ENCODE measurements at places on chromosomes 1 and 21.
A peak's percentile ranks its signal among the peaks of the same experiment; 100 is the strongest.

DNA sequence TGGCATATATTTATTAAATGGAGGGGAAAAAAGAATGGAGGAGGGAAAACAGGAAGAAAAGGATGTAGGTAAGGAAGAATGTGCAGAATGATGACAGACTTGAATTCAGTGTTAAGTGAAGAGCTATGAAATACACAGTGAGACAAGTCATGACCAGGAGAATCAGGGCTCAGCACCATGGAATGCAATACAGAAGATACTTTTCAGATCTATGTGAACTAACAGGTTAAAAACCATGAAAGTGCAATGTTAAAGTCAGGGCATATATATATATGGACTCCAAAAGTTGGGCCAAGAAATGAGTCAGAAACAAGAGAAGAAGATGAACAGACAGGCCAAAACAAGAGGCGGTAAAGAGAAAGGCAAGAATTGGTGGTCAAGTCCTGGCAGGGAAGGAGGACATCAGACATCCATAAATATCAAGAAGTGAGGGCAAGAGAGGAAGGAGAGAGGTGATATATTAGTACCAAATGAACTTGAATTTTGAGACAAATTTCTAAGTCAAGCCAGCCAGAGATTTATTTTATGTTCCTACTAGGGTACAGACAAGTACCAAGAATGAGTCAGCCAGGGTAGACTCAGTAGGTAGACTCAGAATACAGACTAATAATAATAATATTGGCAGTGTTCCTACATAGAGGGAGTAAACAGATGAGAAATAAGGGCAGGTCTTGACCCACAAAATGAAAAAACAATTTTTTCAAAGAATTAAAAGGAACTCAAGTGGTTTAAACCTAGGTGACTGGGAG is 39.5 kb upstream of the MCOLN3 start:
- DNase-seq: peak; percentile 97

DNA sequence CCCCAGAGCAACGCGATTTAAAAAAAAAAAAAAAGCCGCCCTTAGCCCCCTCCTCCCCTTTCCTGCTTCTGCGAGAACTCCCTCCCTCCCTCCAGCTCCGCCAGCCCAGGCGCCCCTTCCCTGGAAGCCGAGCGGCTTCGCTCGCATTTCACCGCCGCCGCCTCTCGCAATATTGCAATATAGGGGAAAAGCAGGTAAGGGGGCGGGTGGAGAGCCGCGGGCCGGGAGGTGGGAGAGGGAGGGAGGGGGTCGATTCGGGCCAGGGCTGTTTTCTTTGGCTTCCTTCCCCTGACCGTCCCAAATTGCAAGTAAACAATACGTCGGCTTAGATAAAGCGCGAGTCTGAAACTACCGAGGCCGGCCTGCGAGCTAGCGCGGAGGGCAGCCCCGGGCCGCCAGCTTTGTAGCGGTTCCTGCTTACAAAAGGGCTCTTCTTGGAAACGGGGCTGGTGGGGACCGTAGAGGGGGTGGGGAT is 408 bp downstream of the LMO4 start:
- no peak for DNase-seq

DNA sequence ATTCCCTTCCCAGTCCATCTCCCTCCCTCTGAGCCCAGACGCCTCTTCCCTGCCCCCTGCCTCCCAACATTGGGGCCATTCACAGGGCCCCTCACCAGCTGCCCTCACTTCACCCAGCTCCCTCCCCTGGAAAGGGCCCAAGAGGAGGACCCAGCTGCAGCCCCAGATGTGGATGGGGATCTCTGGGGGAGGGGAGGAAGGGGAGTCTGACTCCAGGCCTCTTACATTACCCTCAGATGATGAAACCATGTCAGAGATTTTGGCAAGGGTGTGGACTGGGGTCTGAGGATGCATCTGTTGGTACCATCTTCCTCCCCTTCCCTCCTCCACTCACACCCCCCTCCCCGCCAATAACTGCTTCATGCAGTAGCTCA is 1.1 kb upstream of the KIF21B start:
- no peak for DNase-seq

- DNase-seq: no peak
Measured at GRCh38 chr21:32311621-32312020, 13.0 kb downstream of the MRAP start.

DNA sequence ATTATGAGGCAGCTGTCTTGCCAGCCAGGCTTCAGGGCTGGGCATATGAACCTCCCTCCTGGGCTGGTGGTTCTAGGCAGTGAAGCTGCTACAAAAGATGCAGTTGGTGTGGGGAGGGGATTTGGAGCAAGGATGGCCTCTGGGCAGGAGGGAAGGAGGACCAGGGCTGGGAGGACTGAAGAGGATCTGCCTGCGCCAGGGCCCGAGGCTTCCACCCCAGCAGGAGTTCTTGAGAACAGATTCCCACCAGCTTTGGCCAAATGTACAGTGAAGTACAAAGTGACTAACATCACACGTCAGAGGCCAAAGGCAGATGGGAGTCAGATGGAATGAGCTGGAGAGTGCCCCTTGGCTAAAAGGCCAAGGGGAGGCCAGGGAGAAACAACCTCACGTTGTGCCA is 62.4 kb downstream of the DDX20 start:
- DNase-seq: no peak

GRCh38 chr1:69485616-69486015 is 82.1 kb upstream of the LRRC7 start:
- DNase-seq: no peak

GRCh38 chr1:94627771-94628498 is 86.4 kb upstream of the F3 start:
- DNase-seq: no peak

DNA sequence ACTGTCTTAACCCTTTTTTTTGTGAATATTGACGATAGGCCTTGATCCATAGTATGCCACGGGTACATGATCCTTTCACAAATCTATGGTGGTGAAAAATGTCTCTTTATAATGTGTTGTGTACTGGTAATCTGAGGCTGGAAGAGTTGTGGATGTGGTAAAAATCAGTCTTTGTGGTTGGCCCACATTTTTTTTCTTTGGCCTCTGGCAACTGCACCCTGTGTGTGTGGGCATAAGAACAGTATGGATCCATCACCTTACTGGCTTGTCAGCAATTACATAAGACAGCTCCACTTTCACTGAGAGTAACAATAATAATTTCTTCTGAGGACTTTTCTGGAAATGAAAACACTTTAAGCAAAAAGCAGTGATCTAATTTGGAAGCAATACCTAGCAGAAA is 101.6 kb downstream of the GABPA start:
- no peak for DNase-seq

DNA sequence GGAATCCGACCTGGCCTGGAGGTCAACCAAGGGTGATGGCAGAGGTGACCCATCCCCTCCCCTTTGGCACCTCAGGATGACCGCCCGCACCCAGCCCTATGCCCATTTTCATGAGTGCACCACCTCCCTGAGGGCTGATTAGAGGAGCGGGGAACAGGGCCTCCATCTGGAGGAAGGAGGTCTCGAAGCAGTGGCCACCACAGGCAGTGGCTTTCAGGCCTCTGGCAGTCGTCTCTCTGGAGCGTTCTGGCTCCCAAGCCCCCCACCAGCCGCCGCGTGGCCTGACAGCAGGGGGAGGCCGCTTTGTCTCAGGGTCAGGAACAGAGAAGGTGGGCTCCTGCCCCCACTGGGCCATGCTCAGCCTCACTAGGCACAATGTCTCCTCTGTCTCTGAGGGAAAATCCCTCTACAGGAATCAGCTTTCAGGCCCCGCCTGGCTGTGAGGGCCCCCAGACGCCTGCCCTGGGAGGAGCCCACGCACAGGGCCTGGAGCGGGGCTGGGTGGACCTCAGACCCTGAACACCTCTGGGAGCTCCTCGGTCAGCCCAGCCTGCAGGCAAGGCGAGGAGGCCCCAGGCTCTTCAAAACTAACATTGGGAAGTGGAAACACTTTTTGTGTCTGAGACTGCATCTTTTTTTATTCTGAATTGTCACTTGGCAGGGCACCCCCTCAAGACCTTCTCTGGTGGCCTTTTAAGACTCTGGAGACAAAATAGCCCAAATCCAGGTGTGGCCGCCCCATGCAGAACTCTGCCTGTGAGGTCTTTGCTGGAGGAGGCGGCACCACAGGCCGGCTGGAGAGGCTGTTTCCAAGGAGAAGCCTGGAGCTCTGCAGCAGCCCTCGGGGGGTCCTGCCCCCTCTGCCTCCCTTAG is 127.7 kb upstream of the ARHGEF16 start:
- DNase-seq: no peak

DNA sequence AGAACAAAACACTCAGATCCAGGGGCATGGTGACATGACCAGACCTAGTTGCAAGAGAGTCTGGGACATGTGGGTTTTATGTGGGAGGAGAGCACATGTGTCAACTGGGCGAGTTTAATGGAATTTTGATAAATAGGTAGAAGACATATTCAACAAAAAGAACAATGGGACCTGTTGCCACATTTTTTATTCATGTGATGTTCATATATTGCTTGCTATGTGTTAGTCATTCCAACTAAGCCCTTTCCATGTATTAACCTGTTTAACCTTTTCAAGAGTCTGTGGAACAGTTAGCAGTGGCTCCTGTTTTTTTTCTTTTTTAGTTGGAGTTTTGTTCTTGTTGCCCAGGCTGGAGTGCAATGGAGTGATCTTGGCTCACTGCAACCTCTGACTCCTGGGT is 30.1 kb upstream of the CSF3R start:
- DNase-seq: peak; percentile 82

- no peak for DNase-seq
Measured at GRCh38 chr1:94456736-94457135, 38.5 kb downstream of the ABCD3 start.

- no peak for DNase-seq
Measured at GRCh38 chr1:211571998-211572397, 7.0 kb downstream of the SLC30A1 start.

DNA sequence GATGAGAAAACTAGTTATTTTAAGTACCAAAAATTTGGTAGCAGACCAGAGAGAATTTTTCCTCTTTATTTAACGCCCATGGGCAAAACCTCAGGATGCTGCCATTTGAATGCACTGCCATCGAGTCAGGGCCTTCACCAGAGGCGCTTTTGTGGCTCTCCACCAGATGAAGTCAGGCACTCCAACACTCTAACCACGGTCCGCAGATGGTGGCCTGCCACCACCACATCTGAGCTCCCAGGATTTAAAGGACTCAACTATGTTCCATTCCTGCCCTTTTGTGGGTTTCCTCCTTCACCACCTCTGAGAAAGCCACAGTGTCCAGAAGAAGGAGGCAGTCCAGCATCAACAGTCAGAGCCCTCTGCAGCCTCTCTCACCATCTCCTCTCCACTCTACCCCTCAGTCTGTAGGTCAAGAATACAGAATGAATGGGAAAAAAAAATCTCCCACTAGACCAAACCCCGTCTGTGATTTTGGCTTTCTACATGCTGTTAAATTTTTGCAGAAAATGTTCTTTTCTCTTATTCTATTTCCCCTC is 647.4 kb downstream of the USP25 start:
- no peak for DNase-seq

- DNase-seq: no peak
Measured at GRCh38 chr1:111593403-111594305, 25.9 kb upstream of the RAP1A start.

GRCh38 chr1:87292684-87293493 is 35.8 kb upstream of the LMO4 start:
- DNase-seq: peak; percentile 52

DNA sequence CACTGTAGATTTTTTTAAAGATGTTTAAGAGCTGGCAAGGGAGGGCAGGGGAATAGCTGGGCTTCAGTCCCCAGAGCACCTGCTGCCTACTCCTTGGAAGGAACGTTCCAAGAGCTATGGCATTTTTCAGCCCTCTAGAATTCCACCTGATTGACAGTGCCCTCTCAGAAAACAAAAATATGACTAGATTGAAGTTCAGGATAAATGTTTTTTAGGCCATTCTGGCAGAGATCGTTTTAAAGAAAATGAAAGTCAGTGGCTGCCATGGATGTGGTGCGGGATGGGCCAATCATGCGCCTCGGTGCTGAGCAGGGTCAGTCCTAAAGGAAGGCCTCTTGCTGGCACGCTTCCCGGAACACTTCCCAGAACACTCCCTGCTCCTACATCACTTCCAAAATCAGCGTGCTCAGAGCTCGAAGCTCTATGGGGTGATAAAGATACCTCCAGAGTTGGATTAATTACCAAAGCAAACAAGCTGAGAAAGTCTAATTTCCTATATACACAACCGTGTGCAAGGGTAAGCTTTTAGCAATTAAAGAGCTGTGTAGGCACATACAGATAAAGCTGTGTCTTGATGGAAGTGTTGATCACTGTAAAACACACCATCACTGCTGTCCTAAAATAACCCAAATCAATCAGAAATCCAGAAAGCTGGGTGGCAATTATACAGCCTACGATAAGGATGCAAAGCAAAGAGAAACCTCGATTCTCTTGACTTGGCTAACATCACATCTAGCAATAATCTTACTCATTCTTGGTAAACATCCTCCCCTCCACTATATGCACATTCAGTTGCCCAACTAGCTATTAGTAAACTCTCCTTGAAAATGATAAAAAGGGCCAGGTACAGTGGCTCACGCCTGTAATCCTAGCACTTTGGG is 34.6 kb downstream of the TGFBR3 start:
- DNase-seq: peak; percentile 83

DNA sequence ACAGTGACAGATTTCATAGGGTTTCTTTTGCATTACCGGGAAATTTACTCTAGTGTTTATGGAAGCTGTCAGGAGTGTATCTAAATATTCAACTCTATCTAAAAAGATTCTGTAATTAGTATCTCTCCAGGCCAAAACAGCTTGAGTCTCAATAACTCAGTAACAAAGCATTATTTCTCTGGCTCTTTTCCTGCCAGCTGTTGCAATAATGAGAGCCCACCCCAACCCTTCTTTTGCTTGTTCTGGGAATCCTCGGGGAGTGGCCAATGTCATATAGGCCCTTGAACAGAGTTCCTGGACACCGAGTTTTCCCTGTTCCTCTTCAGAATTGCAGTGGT is 120.1 kb upstream of the SGIP1 start:
- DNase-seq: no peak

- no peak for DNase-seq
Measured at GRCh38 chr1:99265124-99265523, 832 bp downstream of the PLPPR4 start.

GRCh38 chr21:33268737-33269441 is 2.7 kb downstream of the IL10RB start:
- peak; percentile 86 for DNase-seq

- DNase-seq: no peak
Measured at GRCh38 chr1:106217765-106218164, 838.7 kb upstream of the PRMT6 start.

- DNase-seq: no peak
Measured at GRCh38 chr1:108728327-108728923, 15.7 kb downstream of the FNDC7 start.

GRCh38 chr21:34029743-34030528 is 43.4 kb upstream of the MRPS6 start:
- peak; percentile 92 for DNase-seq

GRCh38 chr1:923131-923990 is at the start of gene SAMD11:
SAMD11 (plus strand) TSS chr1:923923; CDS start chr1:924432, 509 bp downstream.
- no peak for DNase-seq

DNA sequence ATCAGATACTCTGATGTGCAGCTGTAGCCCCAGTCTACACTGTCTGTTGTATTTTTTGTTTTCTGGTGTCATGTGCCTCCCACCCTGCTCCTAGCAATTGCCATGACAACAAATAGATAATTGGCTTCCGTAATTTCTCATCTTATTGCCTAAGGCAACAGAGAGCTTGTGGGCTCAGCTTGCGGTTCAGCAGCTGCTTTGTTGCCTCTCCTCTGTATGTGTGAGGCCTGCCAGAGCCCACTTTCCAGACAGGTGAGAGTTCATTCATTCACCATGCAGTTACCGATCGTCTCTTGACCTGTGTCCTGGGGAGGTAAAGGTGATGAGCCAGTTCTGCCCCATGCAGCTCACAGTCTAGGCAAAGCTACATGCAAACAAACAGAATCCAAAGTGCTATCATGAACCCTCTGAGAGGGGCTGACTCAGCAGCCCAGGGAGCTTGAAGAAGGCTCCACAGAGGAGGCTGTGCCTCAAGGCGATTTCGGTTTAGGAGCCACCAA is 11.9 kb downstream of the LGALS8 start:
- no peak for DNase-seq
